ENCODE measurements at places on chromosomes 7 and 10.

GRCh38 chr10:130495891-130496636 is 359.9 kb downstream of the GLRX3 start:
- DNase-seq = no peak

DNA sequence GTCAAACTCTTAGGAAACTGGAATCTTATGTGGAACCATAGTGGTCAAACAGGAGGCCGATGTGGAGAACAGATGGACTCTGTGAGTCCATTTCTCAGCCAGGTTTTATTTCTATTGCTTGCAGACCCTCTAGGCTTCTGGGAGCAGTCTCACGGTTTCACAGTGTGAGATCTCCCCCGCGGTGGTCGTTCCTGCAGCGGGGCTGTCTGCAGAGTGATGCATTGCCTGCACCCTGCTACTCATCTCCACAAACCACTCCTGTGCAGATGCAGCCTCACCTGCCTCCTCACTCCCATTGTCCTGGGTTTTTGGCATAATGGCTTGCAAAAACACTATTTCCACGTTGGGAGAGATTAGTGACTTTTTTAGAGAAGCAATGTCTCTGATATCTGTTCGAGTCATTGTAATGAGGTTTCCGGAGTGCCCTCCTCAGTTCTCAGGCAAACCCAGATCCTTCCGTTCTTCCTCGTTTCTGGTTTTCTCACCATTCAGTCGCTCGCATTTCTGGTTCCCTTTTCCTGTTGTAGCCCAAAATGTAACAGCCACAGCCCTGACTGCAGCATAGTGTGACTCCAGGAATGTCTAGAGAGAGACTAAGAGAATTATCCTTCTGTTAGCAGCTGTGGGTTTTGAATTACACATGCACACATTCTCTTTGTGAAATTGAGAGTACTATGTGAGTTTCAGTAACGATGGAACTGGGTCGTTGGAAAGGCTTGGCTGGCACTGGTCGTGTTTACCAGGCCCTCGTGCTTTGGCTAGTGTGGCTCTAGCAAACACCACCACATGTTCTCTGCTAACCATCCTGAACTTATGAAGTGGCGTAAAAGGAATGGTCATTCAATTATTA is 30.2 kb downstream of the ACADSB start:
- no peak for DNase-seq

- no peak for DNase-seq
Observed at GRCh38 chr7:132584796-132585494, 8.7 kb upstream of the PLXNA4 start.

DNA sequence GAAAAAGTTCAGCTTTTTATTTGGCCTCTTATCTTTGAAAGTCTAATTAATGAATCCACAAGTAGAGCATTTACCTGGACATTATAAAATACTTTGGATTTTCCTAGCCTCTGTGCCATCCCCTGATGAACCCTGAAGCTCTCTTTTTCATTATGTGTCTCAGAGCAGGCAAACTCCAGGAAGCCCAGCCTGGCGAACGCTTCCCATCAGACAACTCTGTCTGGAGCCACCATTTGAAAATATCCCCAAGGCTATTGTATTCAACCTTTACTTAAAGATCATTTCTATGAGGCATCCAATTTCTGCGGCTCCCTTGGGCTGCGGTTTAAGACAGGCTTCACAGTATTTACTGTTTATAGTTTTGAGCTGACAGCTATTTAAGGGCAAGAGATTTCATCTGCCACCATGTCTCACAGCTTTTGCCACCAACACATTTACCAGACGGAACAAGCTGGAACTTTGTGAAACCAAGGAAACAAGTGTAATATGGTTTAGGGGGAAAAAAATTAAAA is 257.2 kb upstream of the GLI3 start:
- DNase-seq = no peak

DNA sequence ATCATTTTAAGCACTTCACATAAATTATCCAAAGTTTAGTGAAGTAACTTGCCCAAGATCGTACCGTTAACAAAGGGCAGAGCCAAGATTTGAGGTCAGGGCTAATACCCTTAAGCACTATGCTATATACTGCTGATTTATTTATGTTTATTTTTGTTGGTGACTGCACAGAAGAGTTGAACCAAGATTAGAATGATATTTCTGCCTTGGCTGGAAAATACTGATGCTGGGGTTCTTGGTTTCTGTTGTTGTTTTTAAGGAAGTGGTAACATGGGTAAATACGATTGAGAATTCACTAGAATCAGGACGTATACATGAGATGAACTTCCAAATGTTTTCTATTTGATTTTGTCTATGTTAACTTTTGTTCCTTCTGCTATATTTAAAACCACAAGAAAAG is 9.3 kb downstream of the ADD3 start:
- DNase-seq = no peak

DNA sequence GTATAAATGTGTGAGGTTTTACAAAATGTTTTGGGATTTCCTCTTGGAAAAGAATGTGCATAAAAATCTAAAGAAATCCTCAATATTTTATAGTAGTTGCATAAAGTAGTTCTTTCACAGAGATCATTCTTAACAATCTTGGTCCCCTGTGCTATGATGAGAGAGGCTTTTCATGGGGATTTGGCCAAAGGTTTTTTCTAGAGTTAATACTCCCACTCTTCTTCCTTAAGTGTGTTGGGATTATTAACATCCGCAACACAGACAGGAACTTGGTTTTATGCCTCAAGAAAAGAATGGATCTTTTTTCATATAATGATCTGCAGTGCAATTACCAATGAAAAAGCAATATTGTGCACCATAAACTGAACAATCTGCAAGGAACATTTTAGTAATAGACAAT is 71.5 kb downstream of the AGMO start:
- DNase-seq = no peak

- no peak for DNase-seq
Observed at GRCh38 chr7:46663025-46663424, 742.0 kb upstream of the IGFBP3 start.

DNA sequence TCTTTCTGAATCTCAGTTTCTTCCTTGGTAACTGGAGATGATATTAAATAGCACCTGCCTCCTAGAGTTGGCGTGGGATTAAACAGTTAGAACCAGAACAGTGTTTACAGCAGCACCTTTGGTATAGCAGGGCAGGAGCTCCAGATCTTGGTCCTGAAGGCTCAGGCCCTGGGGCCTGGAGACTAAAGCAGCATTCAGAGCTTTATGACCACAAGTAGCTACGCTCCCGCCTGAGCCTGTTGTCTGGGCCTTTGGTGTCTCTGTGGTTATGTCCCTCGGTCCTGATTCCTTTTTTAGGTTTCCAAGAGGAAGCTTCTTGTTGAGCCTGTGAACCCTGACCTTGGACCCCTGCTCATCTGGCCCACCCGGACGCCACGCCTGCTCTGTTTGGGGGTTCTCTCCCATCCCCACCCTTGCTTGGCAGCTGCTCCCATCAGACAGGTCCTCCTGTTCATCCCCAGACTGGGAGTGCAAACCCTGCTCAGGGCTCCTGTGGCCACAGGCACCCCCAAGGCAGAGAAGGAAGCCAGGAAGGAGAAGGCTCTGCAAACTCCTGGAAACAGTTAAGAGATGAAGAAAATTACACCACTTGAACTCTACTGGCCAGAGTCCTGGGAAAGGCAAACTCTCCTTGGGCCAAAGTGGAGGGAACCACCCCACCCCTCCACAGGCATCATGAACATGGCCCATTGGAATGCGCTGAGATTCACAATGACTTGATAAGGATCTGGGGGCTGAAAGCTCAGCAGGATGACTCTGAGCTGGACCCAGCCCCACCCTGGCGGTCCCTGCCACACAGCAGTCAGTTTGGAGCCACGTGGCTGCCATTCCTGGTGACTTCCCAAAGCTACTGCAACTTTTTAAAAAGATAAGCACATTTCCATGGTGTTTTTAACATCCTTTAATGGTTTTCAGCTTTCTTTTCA is 50.1 kb upstream of the TMEM72 start:
- DNase-seq = no peak

GRCh38 chr7:15687546-15688278 is 1.2 kb upstream of the MEOX2 start:
- DNase-seq = no peak

GRCh38 chr7:100087055-100087750 is 1.6 kb upstream of the COPS6 start:
- no peak for DNase-seq

GRCh38 chr7:151896086-151896485 is 19.2 kb upstream of the PRKAG2 start:
- no peak for DNase-seq

DNA sequence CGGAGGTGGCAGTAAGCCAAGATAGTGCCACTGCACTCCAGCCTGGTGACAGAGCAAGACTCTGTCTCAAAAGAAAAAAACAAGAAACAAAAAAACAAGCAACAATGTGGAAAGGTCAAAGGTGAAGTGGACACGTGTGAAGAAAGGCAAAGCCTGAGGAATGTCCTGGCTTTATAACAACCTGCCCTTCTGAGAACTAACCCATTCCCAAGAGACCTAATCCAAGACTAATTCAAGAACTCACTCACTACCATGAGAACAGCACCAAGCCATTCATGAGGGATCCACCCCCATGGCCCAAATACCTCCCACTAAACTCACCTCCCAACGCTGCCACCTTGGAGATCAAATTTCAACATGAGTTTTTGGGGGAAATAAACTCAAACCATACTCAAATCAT is 47.5 kb upstream of the KIF5B start:
- DNase-seq = no peak

- DNase-seq = no peak
Observed at GRCh38 chr7:151850491-151851124, 26.3 kb downstream of the PRKAG2 start.

- DNase-seq = no peak
Observed at GRCh38 chr10:133528845-133529575, 1.8 kb downstream of the CYP2E1 start.

DNA sequence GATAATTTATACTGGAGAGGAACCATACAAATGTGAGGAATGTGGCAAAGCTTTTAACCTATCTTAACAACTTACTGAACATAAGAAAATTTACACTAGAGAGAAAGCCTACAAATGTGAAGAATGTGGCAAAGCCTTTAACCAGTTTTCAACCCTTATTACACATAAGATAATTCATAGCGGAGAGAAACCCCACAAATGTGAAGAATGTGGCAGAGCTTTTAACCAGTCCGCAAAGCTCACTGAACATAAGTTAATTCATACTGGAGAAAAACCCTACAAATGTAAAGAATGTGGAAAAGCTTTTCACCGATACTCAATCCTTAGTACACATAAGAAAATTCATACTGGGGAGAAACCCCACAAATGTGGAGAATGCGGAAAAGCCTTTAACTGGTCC is 37.9 kb downstream of the ZNF138 start:
- DNase-seq = no peak

GRCh38 chr7:35389636-35390035 is 135.7 kb upstream of the TBX20 start:
- DNase-seq = no peak

GRCh38 chr10:89278034-89278535 is 23.8 kb upstream of the IFIT2 start:
- DNase-seq = no peak

DNA sequence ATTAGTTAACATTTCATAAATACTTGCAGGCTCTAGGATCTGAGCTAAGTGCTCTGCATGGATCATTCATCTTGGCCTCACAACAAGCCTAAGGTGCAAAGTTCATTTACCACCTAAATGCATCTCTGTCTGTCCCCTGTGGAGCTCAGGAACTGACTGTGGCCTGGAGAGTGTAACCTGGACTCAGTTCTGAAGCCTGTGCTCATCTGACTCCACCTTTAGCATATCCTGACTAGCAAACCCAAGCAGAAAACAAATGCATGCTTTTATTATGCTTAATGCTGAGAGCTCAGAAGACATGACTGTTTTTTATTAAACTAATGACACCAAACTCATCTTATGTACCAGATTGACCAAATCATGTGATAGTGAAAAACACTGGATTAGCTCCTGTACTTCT is 245.6 kb upstream of the INHBA start:
- DNase-seq = no peak

DNA sequence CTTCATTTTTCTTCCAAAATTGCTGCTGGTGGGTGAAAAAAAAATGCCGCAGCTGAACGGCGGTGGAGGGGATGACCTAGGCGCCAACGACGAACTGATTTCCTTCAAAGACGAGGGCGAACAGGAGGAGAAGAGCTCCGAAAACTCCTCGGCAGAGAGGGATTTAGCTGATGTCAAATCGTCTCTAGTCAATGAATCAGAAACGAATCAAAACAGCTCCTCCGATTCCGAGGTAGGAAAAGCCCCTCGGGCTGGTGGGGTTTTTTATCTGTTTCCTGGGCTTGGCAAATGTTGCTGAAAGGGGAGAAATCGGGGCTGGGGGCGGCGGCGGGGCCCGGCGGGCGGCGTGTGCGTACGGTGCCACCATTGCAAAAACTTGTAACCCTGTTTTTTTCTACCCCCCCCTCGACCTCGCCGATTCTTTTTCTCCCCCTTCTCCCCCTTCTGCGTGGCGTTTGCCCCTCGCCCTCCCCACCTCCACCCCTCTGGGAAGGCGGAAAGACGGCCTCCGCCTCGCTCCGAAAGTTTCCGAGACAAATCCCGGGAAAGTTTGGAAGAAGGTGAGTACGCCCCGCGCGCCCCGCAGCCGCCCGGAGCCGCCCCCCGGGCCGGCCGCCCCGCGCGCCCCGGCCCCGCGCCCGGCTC is 789 bp downstream of the TCF7L2 start:
- no peak for DNase-seq

GRCh38 chr10:78907551-78908211 is 161.1 kb upstream of the ZMIZ1 start:
- DNase-seq = no peak

GRCh38 chr10:101224060-101224909 is 5.0 kb downstream of the LBX1 start:
- no peak for DNase-seq

- DNase-seq = no peak
Observed at GRCh38 chr10:30052062-30052461, 7.3 kb downstream of the JCAD start.

DNA sequence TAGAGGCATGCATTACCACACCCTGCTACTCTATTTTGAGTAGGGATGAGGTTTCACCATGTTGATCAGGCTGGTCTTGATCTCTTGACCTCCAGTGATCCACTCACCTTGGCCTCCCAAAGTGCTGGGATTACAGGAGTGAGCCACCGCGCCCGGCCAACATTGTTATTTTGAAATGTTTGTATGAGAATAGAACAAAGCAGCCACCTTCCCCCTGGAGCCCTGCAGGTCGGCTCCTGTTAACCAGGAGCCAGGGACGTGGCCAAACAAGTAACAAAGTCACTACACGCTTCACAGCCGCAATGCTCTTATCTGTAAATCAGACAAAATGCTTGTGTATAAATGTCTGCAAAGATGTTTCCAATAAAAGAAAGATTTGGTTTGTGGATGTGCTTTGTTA is 295.4 kb downstream of the CNTNAP2 start:
- DNase-seq = no peak

DNA sequence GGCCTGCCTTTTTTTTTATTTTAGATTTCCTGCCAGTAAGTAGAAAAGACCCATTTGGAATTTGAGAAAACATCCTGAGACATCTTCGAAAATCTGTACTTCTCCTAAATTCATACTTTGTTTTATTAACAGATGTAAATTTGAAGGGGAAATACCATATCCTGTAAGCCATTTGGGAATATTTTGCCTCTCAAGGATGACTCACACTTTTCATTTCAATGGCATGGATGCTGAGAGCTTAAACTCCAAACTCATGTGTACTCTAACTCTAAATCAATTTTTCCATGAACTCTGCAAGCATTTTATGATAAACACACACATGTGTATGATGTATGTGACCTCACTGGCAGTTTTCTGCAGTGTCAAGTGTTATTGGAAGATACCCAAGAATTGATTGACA is 89.0 kb downstream of the SEMA3A start:
- no peak for DNase-seq

Data from germinal center (tissue), 1 donor.